ENCODE measurements at places on chromosomes 5 and 9.

- no peak for DNase-seq
Observed at GRCh38 chr5:14204011-14204670, 61.0 kb downstream of the TRIO start.

- no peak for DNase-seq
Observed at GRCh38 chr5:67063791-67064190, 132.8 kb downstream of the CD180 start.

- no peak for DNase-seq
Observed at GRCh38 chr5:6453937-6454560, 5.4 kb downstream of the UBE2QL1 start.

- DNase-seq, result no peak
Observed at GRCh38 chr5:19975795-19976194, 12.2 kb downstream of the CDH18 start.

GRCh38 chr9:32161720-32162119, 222.7 kb upstream of the ACO1 start:
- DNase-seq, result no peak

GRCh38 chr5:91378752-91379211, 4.3 kb downstream of the ARRDC3 start:
- no peak for DNase-seq

DNA sequence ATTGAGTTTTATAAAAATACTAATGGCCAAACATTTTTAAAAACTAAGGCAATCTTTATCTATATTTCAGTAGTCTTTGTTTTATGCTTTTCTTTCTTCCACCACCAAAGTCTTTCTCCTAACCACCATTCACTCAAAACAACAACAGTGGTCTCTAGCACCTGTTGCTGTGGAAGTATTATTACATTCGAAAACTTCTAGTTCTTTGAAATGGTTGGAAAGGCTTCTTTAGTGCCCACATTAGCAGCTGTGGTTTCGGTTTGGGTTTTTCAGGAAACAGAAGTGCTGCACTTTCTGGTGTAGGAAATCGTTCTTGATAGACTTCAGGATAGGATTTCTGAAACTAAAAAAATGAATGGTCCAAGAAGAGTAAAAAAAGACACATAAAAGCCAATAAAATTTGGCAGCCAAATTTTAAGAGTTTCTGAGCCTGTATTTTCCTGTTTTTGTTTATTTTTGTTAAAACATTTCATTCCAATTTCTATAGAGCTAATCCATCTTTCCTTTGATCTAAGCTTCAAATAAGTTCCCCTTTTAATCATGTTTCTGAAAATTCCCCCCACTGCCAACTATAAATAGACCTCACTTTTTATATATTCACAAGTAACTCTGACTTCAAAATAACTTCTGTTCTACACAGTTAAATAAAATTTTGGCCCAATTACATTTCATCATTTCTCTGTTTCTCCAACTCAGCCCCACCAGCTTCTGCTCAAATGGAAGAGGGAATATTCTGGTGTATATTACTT, 102.2 kb downstream of the DEPDC1B start:
- no peak for DNase-seq

GRCh38 chr5:168833936-168834335, 254.8 kb upstream of the PANK3 start:
- no peak for DNase-seq

GRCh38 chr9:99222416-99223270, 561 bp downstream of the SEC61B start:
- no peak for DNase-seq

DNA sequence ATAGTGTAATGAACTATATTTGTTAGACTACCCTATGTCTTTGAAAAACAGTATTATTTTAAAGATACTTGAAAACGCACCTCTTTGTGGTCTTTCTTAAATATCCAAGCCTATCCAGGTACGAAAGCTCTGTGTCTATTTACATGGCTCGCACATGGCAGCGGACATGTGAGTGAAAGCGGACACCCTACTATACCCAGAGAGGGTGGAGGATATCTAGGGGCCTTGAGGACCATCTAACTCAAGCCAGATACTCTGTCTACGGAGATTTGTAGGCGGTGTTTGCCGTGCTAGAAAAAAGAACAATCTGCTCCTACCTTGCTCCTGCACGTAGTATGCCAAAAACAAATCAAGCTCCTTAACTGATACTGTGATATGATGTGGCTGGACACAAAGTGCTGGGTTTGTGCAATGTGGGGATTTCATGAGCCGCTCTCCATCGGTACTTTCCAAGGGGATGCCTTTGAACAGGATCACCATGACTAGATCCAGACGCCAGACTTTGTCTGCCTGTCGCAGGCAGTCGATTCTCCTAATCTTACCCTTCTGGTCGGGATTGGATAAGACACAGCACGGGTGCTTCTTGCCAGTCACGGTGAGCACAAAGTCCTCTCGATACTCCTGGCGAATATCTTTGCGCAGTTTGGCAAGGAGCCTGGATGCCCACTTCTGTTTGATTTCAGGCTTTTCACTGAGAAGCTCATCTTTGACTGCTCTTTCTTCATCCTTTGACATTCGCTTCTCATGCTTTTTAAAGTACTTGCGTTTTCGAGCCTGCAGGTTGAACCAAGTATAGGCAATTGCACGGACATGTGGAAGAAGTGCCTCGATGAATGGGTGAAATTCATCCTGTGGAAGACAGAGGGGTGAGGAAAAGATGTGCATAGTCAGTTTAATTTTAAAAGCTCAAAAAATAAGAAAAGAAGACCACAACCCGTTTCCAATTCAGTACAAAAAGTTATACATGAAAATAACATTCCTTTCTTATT, 7.0 kb downstream of the NFIB start:
- no peak for DNase-seq

GRCh38 chr9:105993116-105993854, 298.9 kb downstream of the TMEM38B start:
- no peak for DNase-seq

GRCh38 chr9:15475923-15476536, 34.7 kb downstream of the PSIP1 start:
- no peak for DNase-seq

- no peak for DNase-seq
Observed at GRCh38 chr9:23567516-23568165, 258.4 kb downstream of the ELAVL2 start.

DNA sequence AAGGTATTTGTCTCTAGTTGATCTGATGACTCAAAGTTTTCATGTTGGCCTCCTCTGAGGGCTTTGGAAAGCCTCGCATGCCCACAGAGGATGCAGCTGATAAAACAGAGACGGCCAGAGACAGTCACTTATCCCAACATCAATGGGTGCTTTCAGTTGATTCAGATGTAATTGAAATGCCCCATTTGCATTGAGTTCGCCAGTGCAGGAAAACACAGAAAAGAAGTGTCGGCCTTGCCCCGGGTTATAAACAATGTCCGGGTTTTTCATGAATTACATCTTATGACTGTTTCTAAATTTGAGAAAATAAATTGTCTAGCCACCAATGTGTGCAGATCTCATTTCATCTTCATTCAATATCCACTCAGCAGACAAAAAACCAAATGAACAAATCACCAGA, 42.2 kb upstream of the ICE1 start:
- DNase-seq, result no peak

DNA sequence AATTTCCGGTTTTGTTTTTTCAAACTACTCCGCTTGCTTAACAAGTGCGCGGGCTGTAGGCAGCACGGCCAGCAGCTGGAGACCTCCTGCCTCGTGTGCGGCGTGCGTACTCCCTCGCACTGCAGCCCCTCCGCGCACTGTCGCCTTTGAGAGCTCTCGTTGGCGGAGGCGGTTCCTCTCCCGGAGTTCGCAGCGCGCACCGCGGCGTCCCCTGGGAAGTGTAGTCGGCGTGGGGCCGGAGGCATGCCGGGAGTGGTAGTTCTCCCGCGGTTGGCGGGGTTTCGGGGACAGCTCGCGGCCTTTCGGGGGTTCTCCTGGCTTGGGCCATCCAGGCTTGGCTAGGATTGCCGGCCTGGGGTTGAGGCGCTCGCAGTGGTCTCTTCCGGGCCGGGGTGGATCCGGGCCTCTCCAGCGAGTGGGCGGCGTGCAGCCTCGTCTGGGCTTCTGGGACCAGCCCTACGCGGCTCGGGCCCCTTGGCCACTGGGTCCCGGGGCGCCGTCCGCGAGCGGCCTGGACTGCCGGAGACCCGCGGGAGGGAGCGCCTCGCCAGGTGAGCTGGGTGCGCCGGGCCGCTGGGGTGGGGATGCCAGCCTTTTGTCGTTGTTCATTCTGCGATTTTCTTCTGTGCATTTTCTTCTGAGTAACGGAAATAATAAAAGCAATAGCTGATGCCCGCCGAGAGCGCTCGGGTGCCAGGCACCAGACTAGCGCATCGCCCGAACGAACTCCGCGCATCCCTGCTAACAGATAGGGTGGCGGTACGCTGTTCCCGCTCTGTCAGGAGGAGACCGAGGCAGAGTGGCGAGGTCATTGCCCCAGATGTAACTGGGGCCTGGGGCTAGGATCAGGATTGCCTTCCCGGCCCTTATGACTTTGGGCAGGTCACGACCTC, at the start of gene ZNF354C:
Gene ZNF354C, plus strand, starts transcription at position 258 of the 893 bp plus-strand sequence. CDS start 1,696 bp downstream, outside the sequence.
- DNase-seq, result peak; percentile 57

DNA sequence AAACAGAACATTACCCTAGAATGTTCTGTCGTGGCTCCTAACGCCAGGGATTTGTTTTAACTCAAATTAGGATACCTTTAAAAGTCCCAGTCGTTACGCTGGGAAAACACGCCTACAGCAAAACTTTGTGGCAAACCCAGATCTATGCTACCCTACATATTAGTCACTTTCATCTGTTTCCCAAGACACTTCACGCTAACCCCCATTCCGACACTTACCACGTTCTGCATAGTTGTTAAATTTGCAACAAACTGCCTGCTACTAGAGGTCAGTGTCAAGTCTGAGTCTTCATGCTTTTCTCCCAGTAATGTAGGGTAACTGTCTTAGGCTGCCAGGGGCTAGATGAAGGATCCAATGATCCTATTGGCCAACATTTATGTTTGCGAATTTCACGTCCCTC, 140.3 kb downstream of the RASEF start:
- no peak for DNase-seq

GRCh38 chr9:35687972-35688557, 1.7 kb downstream of the TPM2 start:
- no peak for DNase-seq

DNA sequence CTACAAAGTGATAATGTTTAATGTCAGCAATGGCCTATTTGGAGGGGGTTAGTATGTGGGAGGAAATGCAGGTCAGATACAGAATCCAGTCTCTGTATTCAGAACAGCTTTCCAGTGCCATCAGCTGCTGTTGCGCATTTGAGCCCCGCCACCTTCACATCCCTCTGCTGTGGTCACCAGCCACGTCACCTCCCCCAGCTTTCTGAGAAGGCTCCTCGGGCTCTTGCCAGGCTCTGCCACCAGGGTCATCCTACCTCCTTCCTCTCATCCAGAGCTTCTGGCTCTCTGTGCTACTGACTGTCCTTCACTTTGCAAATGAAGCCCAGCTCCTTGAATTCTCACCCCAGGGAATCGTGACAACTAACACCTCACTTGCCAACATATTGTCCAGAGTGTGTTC, 138.8 kb downstream of the PIK3R1 start:
- no peak for DNase-seq

DNA sequence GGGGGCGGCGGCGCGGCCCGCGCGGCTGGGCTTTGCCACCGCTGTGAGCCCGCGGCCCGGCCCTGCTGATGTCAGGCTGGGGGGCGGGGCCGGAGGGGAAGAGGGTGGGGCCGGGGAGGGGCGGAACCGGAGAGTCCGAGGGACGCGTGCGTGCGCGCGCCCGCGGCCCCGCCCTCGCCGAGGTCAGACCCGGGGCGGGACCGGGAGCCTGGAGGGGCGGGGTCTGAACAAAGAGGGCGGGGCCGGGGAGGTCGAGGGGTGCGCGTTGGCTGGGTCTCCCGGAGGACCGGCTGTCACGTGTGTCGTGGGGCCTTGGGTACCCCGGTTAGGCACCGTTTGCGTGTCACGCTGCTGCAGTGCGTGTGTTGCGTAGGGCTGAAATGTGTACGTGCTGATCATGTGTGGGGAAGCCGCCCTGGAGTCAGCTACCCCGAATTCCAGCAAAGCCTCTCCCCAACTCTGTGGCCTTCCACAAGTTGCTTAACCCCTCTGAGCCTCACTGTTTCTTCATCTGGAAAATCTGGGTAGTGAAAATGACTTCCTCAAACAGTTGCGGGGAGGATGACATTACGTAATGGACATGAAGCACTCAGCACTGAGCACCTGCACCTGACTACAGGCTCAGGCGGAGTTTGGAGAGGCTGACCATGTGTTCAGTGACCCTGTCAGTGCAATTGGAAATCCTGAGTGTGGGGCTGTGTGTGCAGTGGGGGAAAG, at the start of gene RALGDS:
Gene RALGDS, minus strand, starts transcription at position 43 of the 717 bp plus-strand sequence. CDS start 86 bp downstream, outside the sequence.
- DNase-seq, result peak; percentile 88

DNA sequence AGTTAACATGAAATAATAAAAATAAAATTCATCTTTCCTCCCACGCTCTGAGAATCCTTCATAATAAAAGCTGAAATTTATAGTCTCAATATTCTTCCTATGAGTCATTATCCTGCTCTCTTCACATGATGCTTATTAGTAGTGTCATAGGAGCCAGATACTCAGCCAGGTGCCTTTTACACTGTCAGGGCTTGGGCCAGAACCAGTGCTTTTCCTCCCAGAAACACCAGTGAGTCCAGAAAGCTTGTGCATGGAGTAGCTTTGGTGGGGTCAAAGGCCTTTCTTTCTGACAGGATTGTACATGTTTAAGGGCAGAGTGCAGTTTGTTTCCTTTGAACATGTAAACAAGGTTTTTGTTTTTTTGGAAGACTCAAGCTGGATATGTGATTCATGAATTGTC, 6.8 kb downstream of the LSM11 start:
- no peak for DNase-seq

- no peak for DNase-seq
Observed at GRCh38 chr9:13377171-13377925, 97.9 kb upstream of the MPDZ start.

DNA sequence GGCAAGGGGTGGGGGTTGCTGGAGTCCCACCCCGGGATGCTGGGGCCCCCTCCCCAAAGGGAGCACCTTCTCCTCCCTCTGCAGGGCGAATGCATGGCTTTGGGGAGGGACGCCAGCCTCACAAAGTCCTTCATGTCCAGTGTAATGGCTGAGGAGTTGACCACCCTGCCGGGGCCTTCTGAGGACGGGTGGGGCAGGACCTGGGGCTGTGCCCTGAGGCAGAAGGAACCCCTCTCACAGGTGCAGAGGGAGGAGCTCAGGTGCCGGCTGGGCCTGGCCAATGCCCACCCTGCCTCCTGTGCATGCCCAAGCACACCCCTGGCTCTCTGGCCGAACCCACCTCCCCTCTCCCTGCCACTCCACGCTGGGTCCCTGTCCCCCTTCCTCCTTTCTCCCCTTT, 64.3 kb upstream of the RNU6ATAC start:
- DNase-seq, result no peak

- no peak for DNase-seq
Observed at GRCh38 chr5:11555171-11555570, 349.1 kb downstream of the CTNND2 start.

DNA sequence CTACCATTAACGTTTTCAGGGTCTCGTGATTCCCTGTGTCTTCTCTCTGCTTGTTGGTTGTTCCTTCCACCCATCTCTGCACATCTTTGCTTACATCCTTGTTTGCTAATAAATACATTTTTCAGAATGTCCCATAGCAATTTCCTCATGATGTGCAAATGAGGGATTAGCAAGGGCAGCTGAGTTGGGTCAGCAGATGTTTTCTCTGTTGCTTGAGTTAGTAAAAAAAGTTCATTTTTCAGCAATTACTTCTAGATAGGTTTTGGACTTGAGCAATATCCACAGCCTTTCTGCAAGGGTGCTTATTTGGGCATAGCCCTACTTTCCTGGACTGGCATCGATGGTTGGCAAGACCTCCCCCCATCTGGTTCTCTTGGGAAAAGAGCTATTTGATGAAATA, 4.8 kb upstream of the TNFSF15 start:
- DNase-seq, result no peak

GRCh38 chr9:129281506-129282145, 103.6 kb upstream of the IER5L start:
- no peak for DNase-seq

GRCh38 chr5:1517838-1518237, 5.9 kb downstream of the LPCAT1 start:
- no peak for DNase-seq

All from stimulated activated CD4-positive, alpha-beta T cell treated with anti-CD3 and anti-CD28 coated beads, Interleukin-1b, Interleukin-23, amount 100 ng/mL, for 24 hours (primary cell).